ENCODE measurements at places on chromosomes 1 and 21.

DNA sequence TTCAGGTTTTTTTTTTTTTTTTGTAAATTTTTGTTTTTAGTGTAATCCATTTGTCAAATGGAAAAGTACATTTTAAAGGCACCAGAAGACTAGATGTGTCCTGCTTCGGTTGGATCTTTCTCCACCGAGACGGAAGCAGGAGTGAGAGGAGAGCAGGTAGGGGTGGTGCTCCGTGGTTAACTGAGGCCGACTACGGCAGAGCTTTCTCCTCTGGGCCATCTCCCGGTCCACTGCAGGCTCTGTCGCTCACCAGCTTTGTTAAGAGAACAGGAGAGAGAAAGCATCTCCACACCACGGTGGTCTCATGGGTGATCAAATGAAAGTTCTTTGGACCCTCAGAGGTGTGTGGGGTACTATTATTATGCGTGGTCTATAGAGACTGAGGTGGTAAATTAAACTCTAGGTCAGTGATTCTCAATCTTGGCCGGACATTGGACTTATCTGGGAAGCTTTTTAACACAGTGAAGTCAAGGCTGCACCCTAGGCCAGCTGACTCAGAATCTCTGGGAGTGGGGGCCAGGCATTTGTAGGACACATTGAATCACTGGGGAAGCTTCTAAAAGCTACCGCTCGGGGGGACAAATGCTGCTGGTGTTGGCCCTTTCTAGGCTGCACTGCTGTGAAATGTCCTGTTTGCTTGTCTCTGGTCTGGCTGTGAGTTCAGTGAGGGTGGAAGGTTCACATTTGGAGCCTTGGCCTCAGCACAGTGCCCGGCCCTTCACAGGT is 25.0 kb downstream of the ABCA4 start:
- no peak for DNase-seq

DNA sequence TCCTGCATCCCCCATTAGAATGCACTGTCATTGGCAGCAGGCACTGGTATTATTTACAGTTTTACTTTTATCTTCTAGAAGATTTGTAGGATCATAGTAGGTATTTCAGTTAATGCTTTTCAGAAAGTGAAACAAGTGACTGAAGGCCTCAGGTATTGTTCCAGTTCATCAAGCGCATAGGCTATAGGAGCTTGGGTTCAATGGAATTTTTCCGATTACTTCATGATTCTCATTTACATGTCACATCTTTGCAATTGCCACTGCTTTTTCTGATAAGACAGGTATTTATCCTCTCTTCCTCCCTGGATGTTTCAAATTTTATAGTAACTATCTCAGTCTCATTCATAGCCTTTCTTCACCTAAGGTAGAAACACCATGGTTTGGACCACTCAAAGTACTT is 161.3 kb downstream of the NTPCR start:
- DNase-seq = no peak

GRCh38 chr1:76170513-76170912 is 96.0 kb downstream of the ST6GALNAC3 start:
- no peak for DNase-seq

GRCh38 chr1:177790566-177790965 is 179.3 kb downstream of the SEC16B start:
- no peak for DNase-seq

DNA sequence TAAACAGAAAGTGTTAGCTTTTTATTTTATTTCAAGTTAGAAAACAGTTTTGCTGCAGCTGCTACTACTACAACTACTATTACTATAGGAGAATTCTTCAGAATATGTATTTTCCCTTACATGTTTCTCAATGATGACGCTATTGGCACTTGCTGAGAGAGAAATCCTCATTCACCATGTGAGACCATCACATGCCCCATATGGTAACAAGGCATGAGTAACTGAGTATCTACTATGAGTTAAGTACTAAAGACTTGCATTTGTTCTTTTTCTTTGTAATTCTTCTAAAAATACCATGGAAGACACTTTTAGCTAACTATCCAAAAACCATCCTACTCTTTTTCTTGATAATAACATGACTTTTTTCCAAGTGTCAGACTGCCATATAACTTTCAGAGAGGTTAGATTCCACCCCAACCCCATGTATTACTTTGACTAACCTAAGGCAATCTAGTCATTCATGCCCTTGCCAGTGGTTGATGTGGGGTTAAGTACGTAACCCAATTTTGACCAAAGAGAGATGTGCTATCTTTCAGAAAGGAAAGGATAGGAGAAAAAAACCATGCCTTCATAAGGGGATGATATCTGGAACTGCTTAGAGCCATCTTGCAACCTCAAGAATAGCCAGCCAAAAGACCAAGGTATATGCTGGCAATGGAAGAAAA is 42.9 kb downstream of the COP1 start:
- DNase-seq = no peak

- no peak for DNase-seq
These were observed 371.6 kb downstream of the PRDM2 start for GRCh38 chr1:14071581-14071980.

DNA sequence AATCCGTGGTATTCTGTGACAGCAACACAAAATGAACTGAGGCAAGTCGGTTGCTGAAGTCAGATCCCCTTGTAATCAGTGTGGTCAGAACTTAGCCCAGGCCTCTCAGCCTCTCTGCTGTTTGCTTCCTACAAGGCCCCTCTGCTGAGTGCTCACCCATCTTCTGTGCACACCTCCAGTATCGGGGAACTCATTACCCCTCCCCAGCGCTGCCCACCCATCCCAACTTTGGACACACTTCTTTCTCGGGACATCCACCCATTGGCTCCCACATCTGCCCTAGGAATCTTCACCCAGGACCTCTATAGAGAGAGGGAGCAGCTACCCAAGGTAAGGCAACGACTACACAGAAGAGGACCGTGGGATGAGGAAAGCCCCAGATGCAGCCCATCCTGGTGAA is 217.5 kb downstream of the MATN1 start:
- no peak for DNase-seq

DNA sequence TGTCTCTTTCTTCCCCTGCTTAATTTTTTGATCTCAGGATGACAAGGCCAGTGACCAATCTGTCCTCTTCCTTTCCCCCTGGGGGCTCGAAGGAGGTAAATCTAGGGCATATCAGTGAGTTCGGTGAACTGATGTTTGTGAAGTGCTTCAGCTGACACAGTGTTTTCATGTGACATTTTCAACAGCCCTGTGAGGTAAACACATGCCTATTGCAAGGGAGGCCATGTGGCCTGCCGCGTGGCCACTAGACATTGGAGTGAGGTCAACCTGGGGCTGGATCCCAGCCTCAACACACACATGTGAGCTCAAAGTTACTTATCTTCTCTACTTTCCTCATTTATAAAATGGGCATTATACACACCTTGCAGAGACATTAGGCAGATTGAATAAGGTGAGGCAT is 126.3 kb downstream of the PLPP3 start:
- DNase-seq = no peak

- no peak for DNase-seq
These were observed 21.5 kb upstream of the SIM2 start for GRCh38 chr21:36677443-36677842.

DNA sequence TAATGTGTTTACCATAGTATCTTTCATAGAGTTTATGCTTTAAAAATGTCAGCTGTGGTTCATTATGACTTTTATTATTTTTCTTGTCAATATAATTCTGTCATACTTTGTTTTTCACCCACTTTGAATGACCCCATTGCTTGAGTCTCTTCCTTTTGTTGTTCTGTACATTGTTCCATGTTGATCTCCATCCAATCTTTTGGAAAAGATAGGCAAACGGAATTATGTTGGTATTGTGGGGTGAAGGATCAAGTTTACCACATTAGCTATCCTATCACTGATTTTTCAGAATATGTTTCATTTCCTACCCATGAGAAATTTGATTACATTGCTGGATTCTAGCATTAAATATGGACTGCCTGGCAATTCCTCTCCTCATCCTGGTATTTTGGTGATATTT is 196.6 kb downstream of the NFIA start:
- DNase-seq = no peak
